ENCODE measurements at places on chromosomes 1 and 21. TPM values are rescaled to one million over a fixed set of nuclear protein-coding genes. Genes with fewer than 3 reads are reported as not detected.

- no peaks in the 10 kb centered on the region for H3K27me3 ChIP-seq
- H3K4me3 ChIP-seq = no peak overlapping the region
- DNase-seq = no peak
- H3K27ac ChIP-seq = no peak overlapping the region
- no peaks in the 10 kb centered on the region for H3K36me3 ChIP-seq
Measured at GRCh38 chr1:160625725-160626498, 20.9 kb downstream of the SLAMF1 start.

BMP8A gene
- 0.12 TPM for total RNA-seq

DNA sequence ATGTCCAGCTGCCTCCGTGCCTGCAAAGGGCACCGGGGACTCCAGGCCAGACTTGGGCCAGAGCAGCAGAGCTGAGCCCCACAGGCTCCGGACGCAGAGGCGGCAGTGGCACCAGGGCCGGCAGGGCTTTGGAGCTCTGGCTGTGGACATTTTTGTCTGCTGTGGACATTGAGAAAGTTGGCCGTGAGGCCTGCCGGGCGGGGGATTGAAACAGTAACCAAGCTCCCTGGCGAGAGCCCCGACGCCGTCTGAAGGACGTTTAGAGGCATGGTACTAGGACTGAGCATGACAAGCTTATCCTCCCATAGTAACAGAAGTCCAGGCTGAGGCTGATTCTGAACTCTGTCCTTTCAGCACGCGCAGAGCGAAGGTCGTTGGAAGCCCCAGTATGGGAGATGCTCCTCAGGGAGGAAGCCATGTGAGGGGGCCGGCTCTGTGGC is 323.8 kb downstream of the AMY1C start:
- H3K27ac ChIP-seq = no peak overlapping the region
- no peaks in the 10 kb centered on the region for H3K36me3 ChIP-seq
- H3K4me1 ChIP-seq = no peaks in the 10 kb centered on the region
- no peak overlapping the region for H3K4me3 ChIP-seq
- H3K27me3 ChIP-seq = no peaks in the 10 kb centered on the region
- no peak for DNase-seq

SPRR1B gene
- not detected for total RNA-seq

GRCh38 chr1:215079456-215079855 is 3.1 kb upstream of the KCNK2 start:
- peaks cover 11% of the 10 kb centered on the region for H3K4me1 ChIP-seq
- H3K36me3 ChIP-seq = no peaks in the 10 kb centered on the region
- H3K27me3 ChIP-seq = peaks cover 69% of the 10 kb centered on the region
- no peak for DNase-seq
- no peak overlapping the region for H3K27ac ChIP-seq
- no peak overlapping the region for H3K4me3 ChIP-seq

DNA sequence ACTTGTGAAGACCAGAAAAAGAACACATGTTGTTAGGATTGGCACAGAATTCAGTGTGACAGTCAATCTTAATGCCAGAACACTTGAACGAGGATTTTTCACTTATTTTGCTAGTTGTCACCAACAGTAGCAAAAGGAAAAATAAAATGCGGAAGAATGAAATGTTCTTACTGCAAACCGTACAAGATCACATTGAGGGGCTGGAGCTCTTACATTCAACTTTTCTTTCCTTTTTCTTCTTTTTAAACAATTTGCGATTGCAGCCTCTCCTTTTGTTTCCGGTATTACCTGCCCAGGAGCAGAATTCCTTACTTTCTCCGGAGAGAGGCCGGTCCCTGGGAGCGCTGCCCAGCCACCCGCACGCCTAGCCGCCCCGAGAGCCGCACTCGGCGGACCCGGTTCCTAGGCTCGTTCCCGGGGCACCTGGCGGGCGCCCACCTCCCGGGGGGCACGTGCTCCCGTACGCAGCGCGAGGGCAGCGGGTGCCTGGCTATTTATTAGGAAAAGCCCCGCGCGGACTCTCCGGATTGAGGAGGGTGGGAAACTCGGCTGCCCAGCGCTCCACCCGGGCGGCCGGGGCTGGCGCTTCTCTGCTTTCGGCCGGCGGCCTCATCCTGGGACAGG is 1.2 kb upstream of the CAMTA1 start:
- no peaks in the 10 kb centered on the region for H3K27me3 ChIP-seq

VHLL gene
- 0.34 TPM for total RNA-seq

DNA sequence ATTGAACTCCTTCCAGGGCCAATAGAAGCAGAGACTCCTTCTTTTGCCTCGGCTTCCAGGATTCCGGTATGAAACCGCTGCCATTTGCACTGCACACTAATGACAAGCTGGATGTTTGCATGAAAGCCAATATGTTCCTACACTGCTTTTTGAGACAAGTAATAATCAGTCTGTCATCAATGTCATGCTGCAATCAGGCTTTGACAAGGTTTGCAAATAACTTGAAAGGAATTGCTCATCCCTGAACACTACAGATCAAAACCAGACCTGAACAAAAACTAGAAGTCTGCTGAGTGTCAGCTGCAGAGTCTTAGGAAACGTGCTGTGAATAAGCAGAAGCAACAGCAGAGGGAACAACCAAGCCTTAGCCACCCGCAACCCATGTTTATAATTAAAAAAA is 720.7 kb upstream of the CXADR start:
- no peak overlapping the region for H3K27ac ChIP-seq
- no peak overlapping the region for H3K4me3 ChIP-seq
- no peak for DNase-seq
- no peaks in the 10 kb centered on the region for H3K4me1 ChIP-seq
- H3K27me3 ChIP-seq = no peaks in the 10 kb centered on the region
- H3K36me3 ChIP-seq = no peaks in the 10 kb centered on the region

GRCh38 chr1:101181930-101182329 is 54.9 kb upstream of the S1PR1 start:
- H3K4me1 ChIP-seq = no peaks in the 10 kb centered on the region
- DNase-seq = no peak
- H3K4me3 ChIP-seq = no peak overlapping the region
- no peaks in the 10 kb centered on the region for H3K27me3 ChIP-seq
- H3K27ac ChIP-seq = no peak overlapping the region

CELA3A gene
- not detected for total RNA-seq

GRCh38 chr1:160325252-160325651 is 17.8 kb downstream of the COPA start:
- no peak overlapping the region for H3K4me3 ChIP-seq
- no peak for DNase-seq
- H3K36me3 ChIP-seq = peaks cover 16% of the 10 kb centered on the region
- H3K4me1 ChIP-seq = no peaks in the 10 kb centered on the region
- H3K27ac ChIP-seq = no peak overlapping the region

DNA sequence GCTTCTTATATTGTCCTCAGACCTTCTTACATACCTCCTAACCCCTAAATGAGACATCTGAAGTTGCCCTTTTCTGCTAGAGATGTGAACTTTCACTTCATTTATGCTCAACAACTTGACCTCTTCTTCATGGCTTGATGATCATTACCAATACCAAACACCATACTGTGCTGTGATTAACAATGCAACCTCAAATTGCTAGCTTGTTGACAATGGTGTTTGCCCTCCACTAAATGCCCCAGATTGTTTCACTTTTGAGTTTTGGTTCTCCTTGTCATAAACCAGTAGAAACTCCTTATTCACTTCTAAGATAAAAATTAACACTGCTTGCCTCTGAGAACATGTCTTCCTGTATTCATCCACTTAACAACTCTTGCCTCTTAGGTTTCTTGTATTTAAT is 5.6 kb downstream of the JAK1 start:
- H3K4me1 ChIP-seq = peaks cover 17% of the 10 kb centered on the region
- no peak for DNase-seq
- H3K4me3 ChIP-seq = no peak overlapping the region
- peaks cover 27% of the 10 kb centered on the region for H3K27me3 ChIP-seq
- no peak overlapping the region for H3K27ac ChIP-seq

DNA sequence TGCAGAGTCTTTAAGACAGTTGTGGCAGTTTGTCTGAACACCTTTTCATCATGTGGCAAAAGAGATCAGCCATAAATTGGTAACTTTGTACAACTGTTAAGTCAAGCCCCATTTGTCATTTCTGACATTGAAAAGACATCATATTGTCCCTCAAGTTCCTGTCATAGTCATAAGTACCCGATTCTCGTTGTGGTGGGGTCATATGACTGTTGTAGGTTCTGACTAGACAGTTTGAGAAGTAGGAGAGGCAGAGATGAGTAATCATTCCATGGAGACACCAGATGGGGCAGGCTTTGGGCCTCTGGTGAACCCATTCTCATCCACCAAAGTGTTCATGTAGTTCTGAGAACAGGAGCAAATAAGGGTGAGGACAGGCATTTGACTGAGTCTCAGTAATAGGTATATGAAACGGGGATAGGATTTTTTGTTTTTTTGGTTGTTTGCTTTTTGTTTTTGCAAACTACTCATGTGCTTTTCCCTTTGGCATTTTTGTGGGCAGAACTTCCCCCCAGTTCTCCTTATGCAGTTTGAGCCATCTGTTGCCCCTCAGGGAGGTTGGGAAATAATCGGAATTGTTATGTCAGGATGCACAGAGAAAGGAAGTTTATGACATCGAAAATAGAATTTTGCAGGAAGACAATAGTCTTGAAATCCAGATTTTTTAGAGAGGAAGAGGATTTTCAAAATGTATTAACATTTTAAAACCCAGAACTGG is 86.9 kb upstream of the KCNE2 start:
- H3K36me3 ChIP-seq = no peaks in the 10 kb centered on the region
- no peaks in the 10 kb centered on the region for H3K4me1 ChIP-seq
- no peak overlapping the region for H3K27ac ChIP-seq
- no peaks in the 10 kb centered on the region for H3K27me3 ChIP-seq
- no peak for DNase-seq

C1orf226 gene
- total RNA-seq = 11.3 TPM

- no peaks in the 10 kb centered on the region for H3K4me1 ChIP-seq
- no peak overlapping the region for H3K4me3 ChIP-seq
- H3K27me3 ChIP-seq = no peaks in the 10 kb centered on the region
- H3K27ac ChIP-seq = no peak overlapping the region
- H3K36me3 ChIP-seq = no peaks in the 10 kb centered on the region
- no peak for DNase-seq
Measured at GRCh38 chr1:66413838-66414175, 120.1 kb upstream of the SGIP1 start.

SPOCD1 gene
- total RNA-seq = 1.4 TPM

NKAIN1 gene
- 14.5 TPM for total RNA-seq

GRCh38 chr1:99727575-99728185 is 38.8 kb downstream of the FRRS1 start:
- H3K36me3 ChIP-seq = no peaks in the 10 kb centered on the region
- H3K4me1 ChIP-seq = peaks cover 15% of the 10 kb centered on the region
- H3K27ac ChIP-seq = no peak overlapping the region
- no peaks in the 10 kb centered on the region for H3K27me3 ChIP-seq

DNA sequence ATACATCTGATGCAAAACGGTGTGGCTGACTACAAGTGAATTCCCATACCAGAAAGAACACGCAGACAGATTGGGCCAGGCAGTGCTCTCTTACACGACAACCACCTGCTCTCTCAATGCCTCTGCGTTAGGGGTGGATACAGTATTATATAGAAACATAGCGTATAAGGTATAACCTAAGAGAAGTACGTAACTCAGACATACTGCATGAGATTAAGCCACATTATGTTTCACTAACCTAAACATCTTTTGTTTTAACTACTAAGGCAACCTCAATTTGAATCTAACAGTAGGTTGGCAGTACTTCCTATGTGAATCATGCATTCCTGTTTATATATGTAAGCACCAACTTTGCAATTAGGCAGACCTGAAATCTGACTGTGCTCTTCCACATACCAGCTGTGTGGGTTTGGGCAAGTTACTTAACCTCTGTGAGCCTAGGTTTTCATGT is 58.1 kb upstream of the COA6 start:
- no peak overlapping the region for H3K27ac ChIP-seq
- DNase-seq = no peak
- H3K36me3 ChIP-seq = no peaks in the 10 kb centered on the region
- H3K4me1 ChIP-seq = no peaks in the 10 kb centered on the region

OR6Y1 gene
- not detected for total RNA-seq

- H3K4me1 ChIP-seq = peaks cover 15% of the 10 kb centered on the region
- no peak overlapping the region for H3K4me3 ChIP-seq
- peaks cover 61% of the 10 kb centered on the region for H3K27me3 ChIP-seq
Measured at GRCh38 chr21:15003463-15004135, 61.2 kb downstream of the NRIP1 start.

- no peak overlapping the region for H3K4me3 ChIP-seq
- DNase-seq = no peak
- H3K4me1 ChIP-seq = peaks cover 15% of the 10 kb centered on the region
- H3K27me3 ChIP-seq = no peaks in the 10 kb centered on the region
Measured at GRCh38 chr1:10042746-10043145, 10.0 kb downstream of the UBE4B start.

DNA sequence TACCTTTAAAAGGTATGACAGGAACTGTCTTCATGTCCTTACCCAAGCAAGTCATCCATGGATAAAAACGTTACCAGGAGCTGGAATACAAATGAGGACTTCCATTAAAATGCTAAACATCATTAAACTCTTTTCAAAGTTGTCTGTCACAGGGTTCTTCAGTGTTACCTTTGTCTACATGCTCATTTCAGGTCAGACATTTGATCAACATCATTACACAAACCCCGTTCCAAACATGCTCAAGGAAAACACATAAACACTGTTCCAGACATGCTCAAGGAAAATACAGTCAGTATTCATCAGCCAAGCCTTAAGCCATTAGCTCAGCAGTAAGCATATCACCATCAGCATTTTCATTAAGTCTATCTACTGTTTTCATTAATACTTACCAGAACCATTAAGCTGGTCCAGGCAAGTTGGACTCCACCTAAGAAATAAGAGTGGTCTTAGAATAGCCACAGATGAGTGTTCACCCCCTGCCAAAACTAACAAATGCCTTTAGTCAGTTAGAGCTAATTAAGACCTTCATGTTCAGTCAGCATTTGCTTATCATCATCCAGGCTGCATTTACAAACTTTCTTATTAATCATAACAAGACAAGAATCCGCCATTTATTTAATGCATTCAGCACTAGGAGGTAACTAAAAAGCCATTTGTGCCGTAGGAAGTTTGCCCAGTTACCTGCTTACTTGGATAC is 2.2 kb downstream of the GAS5 start:
- DNase-seq = no peak
- H3K36me3 ChIP-seq = peaks cover 38% of the 10 kb centered on the region
- peak overlapping the region; percentile 83 for H3K4me3 ChIP-seq
- peak overlapping the region; percentile 81 for H3K27ac ChIP-seq
- H3K27me3 ChIP-seq = no peaks in the 10 kb centered on the region

GRCh38 chr1:85224295-85224694 is 23.5 kb upstream of the SYDE2 start:
- no peaks in the 10 kb centered on the region for H3K36me3 ChIP-seq
- no peak overlapping the region for H3K4me3 ChIP-seq
- H3K27me3 ChIP-seq = no peaks in the 10 kb centered on the region
- DNase-seq = no peak

Measured in neural progenitor cell (in vitro differentiated cells).